ENCODE measurements at places on chromosomes 2 and 18.

DNA sequence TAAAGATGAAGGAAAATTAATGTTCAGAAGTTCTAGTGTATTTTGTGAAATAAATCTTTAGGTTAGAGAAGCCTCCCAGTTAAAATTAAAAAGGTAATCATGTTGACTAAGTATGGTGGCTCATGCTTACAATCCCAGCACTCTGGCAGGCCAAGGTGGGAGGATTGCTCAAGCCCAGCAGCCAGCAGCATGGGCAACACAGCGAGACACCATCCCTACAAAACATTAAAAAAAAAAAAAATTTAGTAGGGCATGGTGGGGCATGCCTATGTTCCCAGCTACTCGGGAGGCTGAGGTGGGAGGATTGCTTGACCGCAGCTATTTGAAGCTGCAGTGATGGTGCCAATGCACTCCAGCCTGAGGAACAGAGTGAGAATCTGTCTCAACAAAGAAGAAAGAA lies 17.9 kb downstream of the XPO1 start:
- DNase-seq = no peak

DNA sequence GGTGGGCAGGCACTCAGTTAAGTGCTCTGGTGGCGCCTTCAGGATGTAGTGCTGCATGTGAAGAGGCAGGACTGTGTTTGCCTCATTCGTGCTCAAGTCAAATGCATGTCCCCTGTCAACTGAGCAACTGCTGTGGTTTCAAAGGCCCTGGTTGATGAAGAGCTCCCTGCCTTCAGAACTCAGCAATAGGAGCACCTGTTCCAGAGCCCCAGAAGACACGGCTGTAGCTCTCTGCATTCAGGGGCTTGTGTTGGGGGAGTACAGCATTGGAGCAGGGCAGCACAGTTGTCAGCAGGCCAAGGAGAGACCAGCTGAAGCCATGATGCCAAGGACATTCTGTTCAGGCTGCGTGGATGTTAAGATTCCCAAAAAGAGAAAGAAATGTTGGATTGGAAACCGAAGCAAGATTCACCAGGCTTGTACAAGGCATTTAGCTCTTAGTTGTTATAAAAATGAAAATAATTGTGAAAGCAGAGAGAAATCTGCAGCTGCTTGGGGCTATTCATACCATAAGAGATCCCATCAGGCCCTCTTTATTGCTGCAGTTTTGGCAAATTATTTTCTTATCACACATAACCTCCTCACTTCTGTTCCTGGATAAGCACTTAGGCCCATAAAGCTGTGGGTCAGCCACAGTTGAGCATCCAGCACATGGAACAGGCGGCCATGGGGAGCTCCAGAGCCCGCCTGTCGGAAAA lies 252.4 kb upstream of the ZNF521 start:
- peak; percentile 14 for DNase-seq

DNA sequence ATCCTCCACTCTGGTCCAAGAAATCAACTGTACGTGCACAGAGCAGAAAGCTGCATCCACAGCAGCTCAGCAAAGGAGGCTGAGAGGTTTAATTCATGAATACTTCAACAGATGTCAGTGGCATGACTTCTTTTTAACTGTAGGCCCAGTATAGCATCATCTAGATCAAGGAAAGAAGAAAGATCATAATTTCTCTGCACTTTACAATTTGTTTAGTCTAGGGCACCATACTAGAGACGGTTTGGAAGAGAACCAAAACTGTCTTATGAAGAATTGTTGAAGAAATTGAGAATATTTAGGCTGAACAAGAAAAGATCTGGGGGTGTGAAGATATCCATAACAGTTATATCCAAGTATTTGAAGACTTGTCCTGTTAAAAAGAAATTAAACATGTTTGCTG lies 30.5 kb upstream of the MAP3K20 start:
- no peak for DNase-seq

- DNase-seq = no peak
Observed at GRCh38 chr2:9565436-9566153, 10.0 kb upstream of the ADAM17 start.

- no peak for DNase-seq
Observed at GRCh38 chr2:167334146-167334742, 446.0 kb downstream of the XIRP2 start.

All from urinary bladder (tissue), 4 donors.